M059J (cell line): ENCODE measurements at places on chromosomes 16 and 17. TPM values are rescaled to one million over a fixed set of nuclear protein-coding genes. Genes with fewer than 3 reads are reported as not detected.

DNA sequence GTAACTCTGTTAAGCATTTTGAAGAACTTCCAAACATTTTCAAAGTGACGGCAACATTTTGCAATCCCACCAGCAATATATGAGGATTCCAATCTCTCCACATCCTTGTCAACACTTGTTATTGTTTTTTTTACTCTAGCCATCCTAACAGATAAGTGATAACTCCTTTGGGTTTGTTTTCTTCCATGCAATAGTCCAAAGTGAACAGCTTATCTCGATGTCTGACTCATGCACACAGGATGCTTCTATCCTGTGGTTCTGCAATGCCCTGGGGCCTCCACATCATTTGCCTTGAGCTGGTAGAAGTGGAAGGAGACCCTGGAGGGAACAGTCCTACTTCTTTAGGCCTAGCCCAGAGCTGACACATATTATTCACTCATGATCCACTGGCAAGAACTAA lies 13.0 kb downstream of the TLE7 start:
- DNase-seq, result peak; percentile 73

- DNase-seq, result no peak
These were observed 632 bp downstream of the CYBC1 start for GRCh38 chr17:82449883-82450356.

TEX19 gene
- 0.05 TPM in 1 of 2 replicates, not detected in the other for total RNA-seq

OR4D1 gene
- not detected in 2 replicates for total RNA-seq

GRCh38 chr17:82089723-82090548 lies 8.1 kb downstream of the FASN start:
- no peak for DNase-seq

DNA sequence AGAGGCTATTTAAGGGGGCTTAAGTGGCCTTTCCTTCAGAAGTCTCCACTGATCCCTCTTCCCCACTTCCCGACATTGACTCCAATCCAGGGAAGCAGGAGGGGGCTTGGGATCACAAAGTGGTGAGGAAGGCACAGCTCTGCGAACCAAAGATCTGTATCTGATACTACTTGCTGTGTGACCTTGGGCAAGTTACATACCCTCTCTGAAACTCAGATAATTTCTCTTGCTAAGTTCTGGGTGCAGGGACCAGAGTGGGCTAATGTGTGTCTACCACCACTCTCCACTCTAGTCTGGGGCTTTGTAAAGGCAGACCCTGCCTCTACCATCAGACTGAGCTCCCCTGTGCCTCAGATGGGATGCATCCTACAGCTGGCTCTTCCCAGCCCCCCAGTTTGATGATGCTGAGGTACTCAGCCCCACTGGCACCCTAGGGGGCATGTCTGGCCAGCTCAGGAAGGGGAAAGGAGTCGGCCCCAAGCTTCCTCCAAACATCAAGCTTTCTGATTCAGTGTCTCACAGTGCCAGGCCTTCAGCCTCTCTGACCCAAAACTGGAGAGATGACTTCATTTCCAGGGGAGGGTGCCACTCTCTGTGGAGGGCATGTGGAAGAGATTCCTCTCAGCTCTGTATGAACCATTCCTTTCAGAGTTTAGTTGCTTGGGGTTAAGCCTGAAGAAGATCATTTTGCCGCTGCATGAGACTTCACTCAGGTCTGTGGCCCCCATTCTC lies 10.9 kb downstream of the DLX4 start:
- DNase-seq, result no peak

CCL13 gene
- not detected in 2 replicates for total RNA-seq

- DNase-seq, result no peak
These were observed 24.2 kb downstream of the DDX19A start for GRCh38 chr16:70370924-70371323.

GRCh38 chr17:16123531-16123930 lies 91.8 kb downstream of the NCOR1 start:
- no peak for DNase-seq

CSF3 gene
- not detected in 2 replicates for total RNA-seq

NPTX1 gene
- 0.79 and 2.0 TPM in 2 replicates for total RNA-seq

- DNase-seq, result no peak
These were observed 51.2 kb downstream of the SNX29 start for GRCh38 chr16:12027558-12028287.

DNA sequence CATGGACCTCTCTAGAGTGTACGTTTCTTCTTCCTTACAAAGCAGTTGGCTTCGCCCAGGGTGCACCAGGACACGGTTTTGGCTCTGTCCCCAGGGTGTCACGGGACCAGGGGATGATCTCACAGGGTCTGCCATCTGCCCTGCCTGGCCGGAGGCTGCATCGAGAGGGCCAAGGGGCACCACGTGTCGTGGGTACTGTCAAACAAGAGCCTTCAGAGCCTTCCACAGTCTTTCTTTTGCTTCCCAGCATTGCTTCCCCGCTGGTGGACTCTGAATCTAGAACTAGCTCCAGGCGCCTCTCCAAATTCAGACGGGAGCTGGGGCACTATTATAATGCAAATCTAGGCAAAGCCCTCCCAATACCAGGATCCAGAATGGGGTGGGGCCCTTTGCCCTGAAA lies 47.9 kb downstream of the MAPT start:
- peak; percentile 41 for DNase-seq

DNA sequence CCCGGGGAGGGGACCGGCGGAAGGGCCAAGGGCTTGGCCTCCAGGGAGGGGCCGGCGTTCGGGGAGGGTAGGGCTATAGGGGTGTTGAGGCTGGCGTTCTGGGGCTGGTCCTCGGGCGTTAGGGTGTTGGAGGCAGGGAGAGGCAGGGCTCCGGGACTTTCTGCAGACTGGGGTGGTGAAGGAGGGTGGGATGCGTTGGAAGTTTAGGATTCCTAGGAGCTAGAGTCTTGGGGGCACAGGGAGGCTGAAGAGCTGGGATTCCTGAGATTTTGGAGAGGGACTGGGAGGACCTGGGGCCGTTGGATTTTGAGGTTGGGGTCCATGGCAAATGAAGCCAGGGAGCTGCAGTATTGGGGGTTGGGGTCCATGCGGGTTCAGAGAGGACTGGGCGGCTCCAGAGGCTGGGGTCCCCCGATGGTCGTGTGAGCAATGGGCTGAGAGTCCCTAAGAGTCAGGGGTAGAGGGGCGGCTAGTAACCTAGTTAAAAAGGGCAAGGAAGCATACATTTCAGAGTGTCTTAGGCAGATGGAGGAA lies 740 bp downstream of the NFATC2IP start:
- DNase-seq, result peak; percentile 33

PHKB gene
- 39.1 and 41.6 TPM in 2 replicates for total RNA-seq

- DNase-seq, result no peak
These were observed 23.9 kb upstream of the C16orf87 start for GRCh38 chr16:46854846-46855245.

DNA sequence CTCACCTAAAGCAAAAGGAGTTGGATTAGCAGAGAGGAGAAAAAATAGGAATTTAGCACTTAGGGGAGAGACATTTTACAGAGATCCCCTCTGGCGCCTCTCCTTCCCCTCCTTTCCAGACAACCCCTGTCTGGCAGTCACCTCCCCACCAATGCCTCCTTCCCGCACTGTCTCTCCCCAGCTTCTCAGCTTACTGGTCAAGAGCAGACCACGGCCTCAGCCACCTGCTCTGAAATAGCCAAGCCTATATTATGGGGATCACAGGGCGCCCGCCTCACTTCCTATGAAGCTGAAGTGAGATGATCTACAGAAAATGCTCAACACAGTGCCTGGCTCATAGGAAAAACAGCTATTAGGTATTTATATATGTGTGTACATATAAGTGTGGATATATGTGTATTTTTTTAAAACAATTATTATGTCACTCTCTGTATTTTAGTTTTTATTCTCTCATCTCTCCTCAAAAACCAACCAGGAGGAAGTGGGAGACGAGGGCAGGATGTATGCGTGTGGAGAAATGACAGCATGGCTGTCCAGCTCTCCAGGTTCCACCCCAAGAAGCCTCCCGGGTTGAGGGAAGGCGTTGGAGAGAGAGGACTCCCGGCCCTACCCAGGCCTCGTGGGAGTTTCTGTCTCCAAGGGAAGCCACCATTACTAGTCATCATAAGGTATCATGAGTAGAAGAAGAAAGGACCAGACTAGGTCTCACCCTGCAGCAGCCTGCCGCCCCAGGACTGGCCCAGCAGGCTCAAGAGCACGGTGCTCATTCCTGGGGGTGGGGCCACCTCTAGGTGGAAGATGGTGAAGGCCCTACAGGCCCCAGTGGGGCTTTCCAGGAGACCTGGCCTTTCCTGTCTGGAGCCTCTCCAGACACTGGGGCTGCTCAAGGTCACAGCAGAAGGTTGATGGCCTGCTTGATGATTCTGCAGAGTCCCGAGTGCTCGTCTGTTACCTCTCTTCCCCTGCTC lies 27.2 kb downstream of the MAP3K14 start:
- DNase-seq, result no peak
